ENCODE measurements at places on chromosomes 13 and 19.

- no peak for DNase-seq
Observed at GRCh38 chr13:91701975-91702374, 303.6 kb downstream of the GPC5 start.

DNA sequence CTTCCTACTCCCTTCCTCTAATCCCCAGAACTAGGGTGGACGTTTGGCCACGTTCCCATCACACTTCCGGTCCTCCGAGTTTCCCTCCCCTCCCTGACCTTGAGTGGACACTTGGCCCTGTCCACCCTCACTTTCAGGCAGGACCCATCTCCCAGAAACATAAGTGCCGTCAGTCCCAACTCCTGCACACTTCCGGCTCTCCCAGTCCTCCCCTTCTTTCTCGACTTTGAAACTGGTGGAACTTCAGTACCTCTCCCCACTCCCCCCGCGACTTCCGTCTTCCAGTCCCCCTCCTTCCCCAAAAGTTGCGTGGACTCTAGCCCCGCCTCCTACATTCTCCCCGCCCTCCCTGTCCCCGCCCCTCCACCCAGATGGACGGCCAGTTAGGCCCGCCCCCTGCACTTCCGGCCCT lies 278 bp upstream of the ZNF274 start:
- no peak for DNase-seq

GRCh38 chr19:49890349-49891311 lies 6.1 kb downstream of the IL4I1 start:
- DNase-seq: peak; percentile 31

DNA sequence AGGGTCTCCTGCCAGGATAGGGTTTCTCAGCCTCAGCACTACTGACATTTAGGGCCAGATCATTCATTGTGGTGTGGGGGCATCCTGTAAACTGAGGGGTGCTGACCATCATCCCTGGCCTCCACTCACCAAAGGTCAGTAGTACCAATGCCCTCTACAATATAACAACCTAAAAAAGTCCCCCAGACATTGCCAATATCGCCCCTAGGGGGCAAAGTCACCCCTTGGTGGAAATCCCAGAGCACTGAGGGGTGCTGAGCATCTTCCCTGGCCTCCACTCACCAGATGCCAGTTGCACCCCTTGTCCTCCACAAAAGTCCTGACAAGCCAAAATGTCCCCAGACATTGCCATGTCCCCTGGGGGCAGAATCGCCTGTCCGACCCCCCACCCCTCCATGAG lies 21.6 kb downstream of the CPAMD8 start:
- DNase-seq: no peak

- DNase-seq: no peak
Observed at GRCh38 chr19:45171211-45171623, 6.8 kb downstream of the TRAPPC6A start.

GRCh38 chr19:29528350-29528945 lies 2.7 kb downstream of the VSTM2B start:
- DNase-seq: peak; percentile 85

- no peak for DNase-seq
Observed at GRCh38 chr13:85631801-85632200, 167.4 kb downstream of the SLITRK6 start.

- no peak for DNase-seq
Observed at GRCh38 chr13:41858780-41859179, 102.1 kb downstream of the VWA8 start.

GRCh38 chr19:30060531-30061222 lies 118.6 kb downstream of the URI1 start:
- DNase-seq: no peak

- no peak for DNase-seq
Observed at GRCh38 chr13:75360170-75360569, 121.8 kb downstream of the TBC1D4 start.

DNA sequence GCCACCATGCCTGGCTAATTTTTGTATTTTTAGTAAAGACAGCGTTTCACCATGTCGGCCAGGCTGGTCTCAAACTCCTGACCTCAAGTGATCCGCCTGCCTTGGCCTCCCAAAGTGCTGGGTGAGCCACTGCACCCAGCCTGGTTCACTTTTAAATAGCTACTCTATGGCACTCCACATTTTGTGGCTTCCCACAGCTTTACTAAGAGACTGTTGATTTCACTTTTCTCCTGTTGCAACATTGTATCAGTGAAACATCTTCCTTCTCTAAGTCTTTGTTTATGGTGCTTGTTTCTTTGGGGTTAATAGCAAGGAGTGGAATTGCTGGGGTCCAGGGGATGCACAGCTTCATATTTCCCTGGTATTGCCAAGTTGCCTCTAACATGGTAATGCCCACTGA lies 12.3 kb downstream of the TMEM38A start:
- no peak for DNase-seq

- no peak for DNase-seq
Observed at GRCh38 chr19:33691736-33692135, 70.0 kb downstream of the CHST8 start.

GRCh38 chr13:35016362-35017112 lies 74.5 kb downstream of the NBEA start:
- DNase-seq: no peak

DNA sequence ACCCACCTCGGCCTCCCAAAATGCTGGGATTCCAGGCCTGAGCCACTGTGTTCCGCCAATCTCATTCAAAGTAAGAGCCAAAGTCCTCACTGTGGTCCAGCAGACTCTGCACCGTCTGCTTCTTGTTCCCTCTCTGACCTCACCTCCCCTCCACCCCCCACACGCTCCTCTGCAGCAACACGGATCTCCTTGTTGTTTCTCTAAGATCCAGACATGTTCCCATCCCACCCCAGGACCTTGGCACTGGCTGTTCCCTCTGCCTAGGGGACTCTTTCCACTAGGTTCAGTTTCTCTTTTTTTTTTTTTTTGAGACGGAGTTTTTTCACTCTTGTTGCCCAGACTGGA lies 38.4 kb downstream of the LTBP4 start:
- DNase-seq: no peak

GRCh38 chr13:27341616-27342015 lies 71.0 kb downstream of the RASL11A start:
- DNase-seq: no peak

GRCh38 chr19:3220576-3220975 lies 3.9 kb upstream of the CELF5 start:
- no peak for DNase-seq

Measured in GM23248 (cell line).